ENCODE measurements at places on chromosomes 1 and 21.

- DNase-seq, result peak; percentile 58
Measured at GRCh38 chr1:202998836-202999750, 8.1 kb upstream of the TMEM183A start.

DNA sequence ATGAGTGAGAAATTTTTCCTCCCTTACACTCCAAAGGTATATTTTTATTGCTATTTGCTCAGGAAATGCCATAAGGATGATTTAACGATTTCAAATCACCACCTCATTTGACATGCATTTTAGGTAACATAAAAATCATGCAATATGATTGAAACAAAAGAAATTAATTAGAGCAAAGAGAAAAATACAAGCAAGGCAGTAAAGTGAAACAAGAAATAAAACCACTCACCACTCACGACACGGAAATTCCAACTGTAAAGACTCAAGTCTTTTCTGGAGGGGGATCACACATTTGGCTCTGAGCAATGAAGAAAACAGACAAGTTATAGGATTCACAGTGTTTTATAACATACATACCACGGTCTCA lies 86.8 kb upstream of the ARHGAP29 start:
- DNase-seq, result no peak

DNA sequence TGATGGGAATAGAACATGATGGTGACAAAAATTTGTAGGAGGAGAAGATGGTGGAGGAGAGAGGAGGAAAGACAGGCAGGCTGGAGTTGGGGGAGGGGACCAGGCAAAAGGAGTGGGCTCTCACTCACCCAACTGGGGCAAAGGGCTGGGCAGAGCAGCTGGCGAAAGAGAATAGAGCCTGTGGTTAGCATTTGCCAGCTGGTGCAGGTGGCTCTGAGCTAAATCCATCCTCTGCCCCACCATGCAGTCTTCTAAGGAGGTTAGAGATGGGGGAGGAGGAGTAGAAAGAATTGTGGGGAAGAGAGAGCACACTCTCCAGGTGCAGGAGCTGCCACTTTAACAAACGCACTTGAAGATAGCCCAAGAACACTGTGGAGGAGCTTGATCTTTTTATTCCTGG lies 27.6 kb upstream of the SLAMF1 start:
- no peak for DNase-seq

DNA sequence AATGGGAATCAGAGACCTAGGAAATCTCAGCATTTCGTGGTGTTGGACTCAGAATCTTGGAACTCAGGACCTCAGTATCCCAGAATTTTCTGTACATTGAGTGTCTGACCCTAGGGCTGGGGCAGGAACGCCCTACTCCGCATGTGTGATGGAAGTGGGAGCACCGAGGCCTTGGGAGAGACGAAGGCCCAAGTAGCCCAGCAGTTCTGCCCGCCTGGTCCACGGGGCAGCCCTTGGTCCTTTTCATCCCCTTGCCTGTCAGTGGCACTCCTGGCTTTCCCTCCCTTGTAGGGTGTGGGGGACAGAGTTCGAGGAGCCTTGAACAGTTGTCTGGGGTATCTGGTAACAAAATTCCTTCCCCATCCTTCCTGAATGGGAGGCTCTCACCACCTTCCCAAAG lies 10.2 kb downstream of the A3GALT2 start:
- no peak for DNase-seq

GRCh38 chr1:116878804-116879477 lies 30.8 kb upstream of the PTGFRN start:
- DNase-seq, result peak; percentile 48

DNA sequence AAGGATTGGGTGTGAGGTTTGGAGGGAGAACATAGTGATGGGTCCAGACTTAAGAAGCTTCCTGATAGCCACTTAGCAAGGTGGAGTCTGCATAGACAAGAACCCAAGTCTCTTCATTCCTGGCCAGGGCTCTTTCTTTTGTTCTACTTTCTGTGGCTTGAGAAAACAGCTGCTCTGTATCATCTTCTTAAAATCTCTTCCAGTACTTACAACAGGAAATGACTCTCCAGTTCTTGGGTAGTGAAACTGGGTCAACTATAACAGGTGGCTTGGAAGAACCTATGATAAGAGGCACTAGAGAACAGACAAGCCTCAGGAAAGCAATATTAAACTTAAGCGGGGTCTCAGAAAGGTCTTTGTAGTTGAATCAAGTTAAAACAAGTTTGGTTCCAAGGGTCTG lies 148.1 kb upstream of the USP24 start:
- DNase-seq, result no peak

DNA sequence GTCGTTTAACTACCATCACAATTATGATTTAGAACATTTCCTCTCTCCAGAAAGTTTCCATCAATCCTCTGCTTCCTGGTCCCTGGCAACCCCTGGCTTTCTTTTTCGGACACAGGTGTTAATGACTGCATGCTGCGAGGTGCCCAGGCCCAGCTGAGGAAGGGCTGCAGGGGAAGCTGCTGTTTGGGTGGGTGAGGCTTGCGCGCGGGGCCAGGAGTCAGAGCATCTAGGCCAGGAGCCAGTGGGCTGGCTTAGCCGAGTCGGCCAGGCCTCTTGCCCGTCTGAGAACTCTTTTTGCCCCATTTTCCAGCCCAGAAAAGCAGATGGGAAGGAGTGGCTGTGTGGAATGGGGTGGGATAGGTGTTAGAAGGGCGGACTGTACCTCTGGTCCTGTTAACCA lies 51.5 kb downstream of the NAV1 start:
- no peak for DNase-seq

DNA sequence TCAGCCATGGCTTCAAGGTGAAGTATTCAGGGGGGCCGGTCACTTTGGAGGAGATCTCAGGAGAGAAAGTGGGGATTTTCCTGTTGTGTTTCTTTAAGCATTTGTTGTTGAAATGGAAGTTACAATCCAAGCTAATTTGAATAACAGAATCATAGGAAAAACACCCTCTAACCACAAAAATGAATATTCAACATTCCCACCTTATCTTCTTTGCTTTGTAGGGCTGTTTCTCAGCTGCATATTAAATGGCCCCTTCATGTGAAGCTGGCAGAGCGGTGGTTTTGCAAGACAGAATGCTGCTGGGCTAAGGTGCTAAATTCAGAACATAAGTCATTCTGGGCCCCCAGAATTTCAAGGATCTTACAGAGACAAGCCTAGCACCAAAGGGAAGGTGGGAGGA lies 279.0 kb downstream of the RRAGC start:
- no peak for DNase-seq

GRCh38 chr1:235069577-235070563 lies 58.8 kb downstream of the TOMM20 start:
- no peak for DNase-seq

DNA sequence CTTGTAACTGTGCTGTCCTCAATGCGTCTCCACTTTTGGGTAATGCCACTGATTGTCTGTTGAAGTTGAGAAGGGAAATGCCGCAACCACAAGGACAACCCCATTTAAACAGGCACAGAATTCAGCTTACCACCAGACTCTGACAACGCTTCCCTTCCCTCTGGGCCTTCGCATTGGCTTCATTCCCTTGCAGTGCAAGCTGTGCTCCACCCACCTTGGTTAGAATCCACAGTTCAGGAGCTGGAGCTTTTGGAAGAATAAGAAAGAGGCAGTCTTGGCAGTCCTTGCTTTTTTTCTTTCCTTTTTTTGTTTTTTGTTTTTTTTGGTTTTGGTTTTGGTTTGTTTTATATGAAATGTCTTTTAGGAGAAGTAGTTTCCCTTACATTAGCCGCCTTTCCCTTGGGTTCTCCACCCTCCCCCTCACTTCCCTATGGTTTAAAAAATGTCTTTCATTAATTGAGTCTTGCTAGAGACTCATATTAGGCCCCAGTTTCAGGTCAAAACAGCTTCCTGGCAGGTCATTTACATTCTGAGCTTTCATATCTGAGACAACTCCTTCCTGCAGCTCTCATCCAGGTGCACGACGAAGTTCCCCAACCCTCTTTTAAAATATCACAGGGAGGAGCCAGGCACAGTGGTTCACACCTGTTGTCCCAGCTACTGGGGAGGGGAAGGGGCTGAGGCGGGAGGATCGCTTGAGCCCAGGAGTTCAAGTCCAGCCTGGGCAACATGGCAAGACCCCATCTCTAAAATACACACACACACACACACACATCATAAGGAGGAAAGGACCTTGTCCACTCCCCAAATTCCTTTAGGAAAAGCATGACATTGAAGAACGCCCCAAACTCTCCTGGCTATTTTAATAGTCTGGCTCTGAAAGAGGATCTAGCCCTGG lies 20.7 kb upstream of the LAX1 start:
- no peak for DNase-seq

GRCh38 chr1:71593523-71593922 lies 512.7 kb upstream of the ZRANB2 start:
- DNase-seq, result no peak

DNA sequence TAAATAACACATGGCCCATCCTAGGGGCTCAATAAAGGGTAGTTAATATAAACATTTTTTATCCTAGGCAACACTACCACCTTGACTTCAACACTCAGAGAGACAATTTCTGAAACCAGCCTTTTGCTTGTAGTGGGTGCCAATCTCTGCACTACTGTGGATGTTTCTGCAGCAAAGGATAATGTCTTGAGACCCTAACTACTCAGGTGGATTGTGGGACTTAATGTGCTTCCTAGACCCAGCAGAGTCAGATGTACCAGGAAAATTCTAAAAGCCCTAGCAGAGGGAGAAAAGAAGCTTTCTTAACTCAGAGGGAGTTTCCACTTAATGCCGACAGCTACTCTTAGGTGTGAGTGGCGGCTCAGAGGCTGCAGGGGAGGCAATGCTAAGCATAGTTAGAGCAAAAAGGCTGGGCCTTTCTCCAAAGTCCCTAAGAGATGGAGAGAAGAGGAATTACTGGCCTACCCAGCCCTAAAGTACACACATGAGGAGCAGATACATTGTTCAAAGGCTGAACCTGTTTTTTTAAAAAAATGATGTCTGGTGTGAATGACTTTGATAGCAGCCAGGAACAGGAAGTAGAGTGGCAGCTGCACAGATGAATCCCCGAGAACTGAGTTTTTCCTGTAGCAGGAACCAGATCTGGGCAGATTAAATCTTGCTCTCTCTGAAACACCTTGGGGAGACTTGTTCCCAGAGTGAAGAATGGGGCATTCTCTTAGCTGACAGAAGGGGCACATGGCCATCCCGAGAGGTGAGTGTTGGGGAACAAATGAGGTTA lies 33.5 kb upstream of the ABCD3 start:
- DNase-seq, result no peak

DNA sequence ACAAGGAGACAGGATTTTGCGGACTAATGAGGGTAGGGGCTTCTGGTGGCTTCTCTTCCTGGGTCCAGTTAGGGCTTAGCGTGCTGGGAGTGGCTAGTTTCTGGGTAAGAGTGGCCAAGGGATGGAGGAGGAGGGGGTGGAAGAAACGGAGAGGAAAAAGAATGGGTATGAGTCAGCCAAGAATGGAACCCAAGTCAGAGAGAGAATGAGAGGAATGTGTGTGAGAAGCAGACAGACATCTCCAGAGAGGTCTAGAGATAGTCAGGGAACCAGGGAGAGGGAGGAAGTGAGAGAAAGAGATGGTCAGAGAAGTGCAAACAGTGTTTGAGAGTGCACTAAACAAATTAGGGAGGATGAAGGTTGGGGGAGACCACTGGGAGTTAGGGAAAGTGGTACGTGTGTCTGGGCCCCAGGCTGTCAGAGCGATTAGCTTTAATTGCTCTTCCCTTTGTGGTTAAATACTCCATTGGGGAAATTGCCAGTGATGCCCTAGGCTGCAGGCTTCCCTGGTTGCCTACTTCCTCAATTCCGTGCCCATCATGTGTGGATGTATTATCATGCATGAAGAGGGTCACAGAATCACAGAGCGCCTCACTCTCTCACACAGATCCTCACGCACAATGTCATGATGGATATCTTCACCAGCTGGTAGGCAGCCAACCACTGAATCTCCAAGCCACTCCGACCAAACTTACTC lies 1.4 kb downstream of the PEA15 start:
- DNase-seq, result no peak

DNA sequence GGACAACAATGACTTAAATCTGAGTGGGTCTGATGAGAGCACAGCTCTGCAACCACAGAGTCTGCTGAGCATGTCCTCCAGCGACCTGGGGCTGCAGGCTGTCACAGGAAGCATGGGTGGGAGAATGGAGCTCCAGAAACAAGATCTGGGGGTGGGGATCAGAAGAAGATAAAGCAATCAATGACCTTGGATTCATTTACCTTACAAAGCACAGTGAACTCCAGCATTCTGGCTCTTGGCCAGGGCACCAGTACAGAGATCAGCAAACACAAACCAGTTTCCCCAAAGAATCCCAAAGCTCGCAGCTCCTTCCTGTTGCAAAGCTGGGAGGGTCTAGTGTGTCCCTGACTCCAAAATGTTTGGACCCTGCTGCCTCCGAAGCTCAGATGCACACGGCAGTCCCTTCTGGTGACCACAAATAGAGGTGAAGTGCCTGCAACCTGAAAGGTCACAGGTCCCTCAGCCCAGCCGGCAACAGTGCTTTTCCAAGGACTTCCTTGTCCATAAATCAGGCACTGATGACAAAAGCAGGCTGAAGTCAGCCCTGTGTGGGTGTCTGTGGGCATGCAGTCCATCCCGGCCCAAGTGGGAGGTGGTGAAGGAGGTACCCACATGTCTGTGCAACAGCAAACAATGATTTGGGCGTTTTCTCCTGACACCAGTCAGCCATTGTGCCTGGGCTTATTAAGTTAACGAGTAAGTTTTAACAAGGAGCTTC lies 76.1 kb downstream of the SH3BGR start:
- DNase-seq, result no peak

DNA sequence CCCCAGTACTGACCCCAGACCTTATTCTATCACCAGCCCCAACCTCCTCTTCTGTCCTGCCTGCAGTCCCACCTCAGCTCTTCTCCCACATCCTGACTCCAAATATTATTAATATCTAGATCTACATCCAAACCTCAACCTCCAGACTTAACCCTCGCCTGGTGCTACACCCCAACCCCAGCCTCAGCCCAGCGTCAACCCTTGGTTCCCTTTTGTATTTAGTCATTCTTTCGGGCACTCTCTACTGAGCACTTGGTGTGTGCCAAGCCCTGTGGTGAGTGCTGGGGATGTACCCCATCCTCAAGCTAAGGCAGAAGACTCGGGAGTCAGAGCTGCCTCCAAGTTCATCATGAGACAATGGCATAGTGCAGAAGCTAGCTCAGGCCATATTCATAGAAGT lies 1.1 kb downstream of the SHISAL2A start:
- no peak for DNase-seq

- no peak for DNase-seq
Measured at GRCh38 chr1:40858856-40859416, 3.2 kb downstream of the CITED4 start.

GRCh38 chr1:18539171-18539570 lies 58.4 kb downstream of the KLHDC7A start:
- DNase-seq, result peak; percentile 37

DNA sequence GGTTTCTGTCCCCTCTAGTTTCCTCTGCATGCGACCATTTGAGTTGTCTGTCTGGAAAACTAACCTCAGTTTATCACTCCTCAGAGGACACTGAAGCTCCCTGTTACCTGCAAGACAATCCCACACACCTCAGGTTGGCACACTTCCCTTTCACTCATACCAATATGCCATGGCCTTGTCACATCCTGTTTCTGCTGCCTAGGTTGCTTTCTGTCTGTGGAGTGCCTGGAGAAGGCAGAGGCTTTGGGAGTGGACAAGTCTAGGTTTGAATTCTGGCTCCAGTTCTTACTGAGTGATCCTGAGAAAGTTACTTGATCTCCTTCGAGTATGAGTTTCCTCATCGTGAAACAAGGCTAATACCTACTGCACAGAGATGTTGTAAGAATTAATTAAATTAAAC lies 171.5 kb upstream of the CACYBP start:
- DNase-seq, result no peak
